ENCODE measurements at places on chromosomes 12 and 14. TPM values are rescaled to one million over a fixed set of nuclear protein-coding genes. Genes with fewer than 3 reads are reported as not detected.

Gene ENDOU
- total RNA-seq, result not detected

Gene TAS2R30
- not detected for total RNA-seq

Gene LAG3
- not detected for total RNA-seq

Gene DPPA3
- not detected for total RNA-seq

Gene EPYC
- 0.17 TPM for total RNA-seq

Gene SLC38A6
- total RNA-seq, result 27.7 TPM

Gene NR1H4
- total RNA-seq, result 0.10 TPM

Gene DAAM1
- 5.6 TPM for total RNA-seq

Gene LYZ
- total RNA-seq, result not detected

Gene DGKA
- total RNA-seq, result 21.7 TPM

Gene ZFHX2
- total RNA-seq, result 0.05 TPM

Gene KRT75
- 0.02 TPM for total RNA-seq

Gene TMEM132D
- total RNA-seq, result 0.05 TPM

Gene SLC41A2
- 21.3 TPM for total RNA-seq

Gene TAS2R8
- not detected for total RNA-seq

- DNase-seq, result no peak
These were observed 74.3 kb downstream of the LMO3 start for GRCh38 chr12:16531621-16532020.

DNA sequence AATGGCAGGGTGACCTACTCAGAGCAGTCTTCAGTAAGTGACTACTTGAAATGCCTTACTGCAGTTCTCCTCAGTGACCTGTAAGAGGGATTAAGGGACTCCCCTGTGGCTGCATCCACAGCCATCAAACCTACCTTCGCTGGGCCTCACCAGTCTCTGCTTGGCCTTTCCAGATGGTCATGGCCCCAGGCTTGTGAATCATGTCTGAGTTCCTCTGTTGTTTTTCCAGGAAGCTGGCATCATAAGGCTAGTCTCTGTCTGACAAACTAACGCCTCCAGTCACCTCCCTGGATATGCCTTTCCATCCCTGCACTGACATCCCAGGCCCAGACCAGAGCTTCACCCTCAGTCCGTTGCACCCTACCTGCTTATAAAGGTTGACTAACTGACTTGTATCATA lies 14.0 kb downstream of the RNASE2 start:
- peak; percentile 54 for DNase-seq

DNA sequence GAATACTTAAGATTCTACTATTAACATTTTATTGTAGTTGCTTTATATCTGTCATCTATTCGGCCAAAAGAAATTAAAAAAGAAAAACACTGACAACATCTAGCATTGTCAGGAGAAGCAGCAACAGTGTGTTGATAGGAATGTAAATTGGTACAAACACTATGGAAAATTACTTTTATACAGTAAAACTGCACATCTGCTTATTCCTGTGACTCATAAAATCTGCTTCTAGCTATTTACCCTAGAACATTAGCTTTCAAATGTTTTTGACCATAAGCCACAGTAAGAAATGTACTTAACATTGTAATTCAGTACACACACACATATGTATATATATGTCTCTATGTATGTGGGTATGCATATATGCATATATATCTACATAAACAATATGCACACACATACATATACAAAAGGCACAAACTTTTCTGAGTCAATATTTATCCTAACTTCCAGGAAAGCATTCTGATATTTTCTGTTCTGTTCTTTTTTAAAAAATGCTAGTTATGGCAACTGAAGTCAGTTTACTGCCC lies 278.9 kb upstream of the GARIN2 start:
- peak; percentile 7 for DNase-seq

GRCh38 chr12:104063712-104064030 lies 660 bp upstream of the HCFC2 start:
- peak; percentile 58 for DNase-seq

- DNase-seq, result no peak
These were observed 129.8 kb upstream of the TMEM132C start for GRCh38 chr12:128137140-128137539.

- DNase-seq, result no peak
These were observed 107.1 kb downstream of the DACT1 start for GRCh38 chr14:58744801-58745394.

GRCh38 chr12:131557078-131557709 lies 153.7 kb upstream of the SFSWAP start:
- no peak for DNase-seq

GRCh38 chr12:56599797-56600196 lies 30.3 kb downstream of the BAZ2A start:
- no peak for DNase-seq

- peak; percentile 95 for DNase-seq
These were observed 994.1 kb upstream of the TMEM132C start for GRCh38 chr12:127272864-127273263.

DNA sequence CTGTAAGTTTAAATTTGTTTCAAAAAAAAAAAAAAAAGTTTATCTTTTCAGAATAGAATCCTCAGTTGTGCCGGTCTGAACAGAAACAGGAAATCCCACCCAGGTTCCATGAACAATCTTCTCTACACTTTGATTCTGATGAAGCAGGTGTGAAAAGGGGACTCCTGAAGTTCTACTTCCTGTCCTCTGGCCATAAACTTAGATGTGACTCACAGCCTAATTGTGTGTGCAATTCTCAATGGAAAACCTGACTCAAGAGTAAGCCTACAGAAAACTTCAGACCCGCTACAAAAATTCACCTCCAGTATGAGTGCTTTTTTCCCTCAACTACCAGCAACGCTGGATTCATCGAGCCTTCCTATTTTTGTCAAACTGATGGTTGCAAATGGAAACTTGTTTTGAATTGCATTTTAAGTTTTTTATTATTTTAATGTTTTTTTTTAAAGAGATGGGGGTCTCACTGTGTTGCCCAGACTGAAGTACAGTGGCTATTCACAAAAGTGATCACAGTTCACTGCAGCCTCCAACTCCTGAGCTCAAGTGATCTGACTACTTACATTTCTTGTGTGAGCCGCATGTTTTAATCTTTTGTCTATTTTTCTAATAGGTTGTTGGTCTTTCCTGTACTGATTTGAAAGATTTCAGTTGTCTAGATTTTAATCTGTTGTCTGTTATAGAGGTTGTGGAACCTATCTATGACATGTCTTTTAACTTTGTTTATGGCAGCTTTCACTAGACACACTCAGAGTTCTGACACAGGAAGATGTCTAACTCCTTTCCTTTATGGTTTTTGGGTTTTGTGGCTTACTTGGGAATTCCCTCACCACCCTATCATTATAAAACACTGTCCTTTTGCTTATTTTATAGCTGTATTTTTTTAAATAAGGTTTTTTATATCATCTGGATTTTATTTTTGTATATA lies 37.6 kb downstream of the ATG14 start:
- DNase-seq, result peak; percentile 88

GRCh38 chr12:26686408-26686807 lies 146.6 kb downstream of the ITPR2 start:
- DNase-seq, result no peak

GRCh38 chr12:111249018-111249370 lies 119.9 kb downstream of the PHETA1 start:
- DNase-seq, result peak; percentile 39

DNA sequence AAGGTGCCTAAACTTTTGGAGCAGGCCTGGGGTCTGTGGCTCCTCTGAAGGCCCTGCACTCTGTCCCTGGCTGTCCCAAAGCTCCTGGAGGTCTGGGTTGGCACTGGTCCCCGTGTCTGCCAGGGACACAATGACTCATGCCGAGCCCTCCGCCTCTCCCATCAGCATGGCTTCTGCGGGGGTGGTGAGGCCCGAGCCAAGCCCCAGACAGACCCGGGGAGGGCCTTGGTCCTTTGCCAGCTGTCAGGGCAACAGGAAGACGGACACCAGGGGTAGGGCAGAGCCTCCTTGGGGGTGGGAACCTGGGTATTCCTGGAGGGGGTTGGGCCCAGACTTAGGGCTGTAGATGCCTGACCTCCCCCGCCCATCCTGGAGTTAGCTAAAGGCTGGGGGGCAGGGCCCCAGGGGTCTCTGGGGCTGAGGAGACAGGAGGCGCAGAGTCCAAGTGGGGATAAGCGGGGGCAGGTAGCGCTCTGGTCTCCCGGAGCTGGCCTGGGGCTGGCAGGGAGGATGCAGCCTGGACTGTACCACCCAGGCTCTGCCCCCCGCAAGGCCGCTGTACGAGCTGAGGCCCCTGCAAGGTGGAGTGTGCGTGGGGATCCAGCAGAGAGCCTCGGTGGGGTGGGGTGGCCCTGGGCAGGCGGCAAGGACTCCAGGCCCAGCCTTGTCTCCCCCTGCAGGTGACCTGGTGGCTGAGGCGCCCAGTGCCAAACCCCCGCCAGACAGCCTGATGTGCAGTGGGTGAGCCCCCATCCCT lies 16.4 kb upstream of the PUS1 start:
- peak; percentile 92 for DNase-seq

DNA sequence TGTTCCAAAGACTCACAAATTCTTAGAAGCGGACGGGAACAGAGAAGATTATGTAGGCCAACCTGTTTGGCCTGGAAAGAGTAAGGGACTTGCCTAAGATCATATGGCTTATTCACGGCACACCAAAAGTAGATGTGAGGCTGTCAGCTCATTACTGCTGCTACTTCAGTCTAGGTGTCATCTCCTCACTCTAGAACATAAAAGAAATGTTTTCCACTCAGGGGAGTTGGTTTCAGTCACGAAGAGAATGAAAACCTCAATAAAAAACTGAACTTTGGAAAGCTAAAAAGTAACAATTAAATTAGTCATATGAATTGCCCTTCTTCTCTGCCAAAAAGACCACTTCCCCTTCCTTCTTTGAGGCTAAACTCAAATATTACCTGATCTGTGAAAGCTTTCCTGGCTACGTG lies 658 bp upstream of the CEP128 start:
- DNase-seq, result peak; percentile 4

DNA sequence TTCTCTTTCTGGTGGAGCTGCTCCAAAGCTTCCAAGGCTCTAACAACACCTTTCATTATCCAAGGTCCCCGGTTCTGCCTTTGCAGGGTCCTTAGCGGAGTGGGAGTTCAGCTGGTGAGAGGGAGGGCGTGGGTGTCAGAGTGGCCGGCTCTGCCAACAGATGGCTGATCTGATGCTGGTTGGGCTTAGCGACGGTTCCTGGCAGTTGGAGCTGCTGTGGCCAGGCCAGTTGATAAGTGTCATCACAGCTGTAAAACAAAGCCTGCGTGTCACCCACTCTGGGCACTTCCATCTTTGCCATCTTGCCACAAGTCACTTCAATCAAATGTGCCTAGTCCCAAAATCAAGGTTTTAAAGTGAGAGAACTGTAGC lies 36.3 kb downstream of the RIN3 start:
- DNase-seq, result no peak

DNA sequence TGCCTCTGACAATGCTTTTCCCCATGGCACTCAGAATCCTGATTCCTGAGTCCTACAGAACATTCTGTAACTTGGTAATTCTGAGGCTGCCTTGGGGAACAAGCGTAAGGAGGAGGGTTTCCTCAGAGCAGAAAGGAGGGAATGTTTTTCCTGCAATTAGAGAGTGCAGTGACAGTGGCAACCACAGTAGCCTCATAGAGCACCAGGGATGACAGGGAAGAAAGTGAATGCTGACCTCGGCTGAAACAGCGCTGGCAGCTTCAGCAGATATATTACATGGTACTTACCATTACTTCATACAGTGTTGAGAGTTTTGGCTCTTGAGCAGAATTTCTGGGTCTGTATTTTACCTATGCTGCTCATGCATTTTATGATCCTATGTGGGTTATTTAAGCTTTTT lies 757.1 kb downstream of the NRXN3 start:
- no peak for DNase-seq

DNA sequence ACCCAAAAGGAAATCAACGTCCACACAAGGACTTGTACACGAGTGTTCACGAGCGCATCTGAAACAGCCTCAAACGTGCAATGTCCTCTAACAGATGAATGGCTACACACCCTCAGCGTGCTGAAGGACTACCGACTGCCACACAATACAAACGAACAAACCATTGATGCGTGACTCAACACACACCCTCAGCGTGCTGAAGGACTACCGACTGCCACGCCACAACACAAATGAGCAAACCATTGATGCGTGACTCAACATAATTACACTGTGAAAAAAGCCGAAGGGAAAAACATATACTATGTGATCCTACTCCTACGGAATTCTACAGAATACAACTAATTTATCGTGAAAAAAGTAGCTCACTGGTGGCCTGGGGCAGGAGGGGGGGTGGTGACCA lies 25.1 kb upstream of the BTBD6 start:
- no peak for DNase-seq

- DNase-seq, result no peak
These were observed 177.2 kb downstream of the KIF26A start for GRCh38 chr14:104315625-104316024.

DNA sequence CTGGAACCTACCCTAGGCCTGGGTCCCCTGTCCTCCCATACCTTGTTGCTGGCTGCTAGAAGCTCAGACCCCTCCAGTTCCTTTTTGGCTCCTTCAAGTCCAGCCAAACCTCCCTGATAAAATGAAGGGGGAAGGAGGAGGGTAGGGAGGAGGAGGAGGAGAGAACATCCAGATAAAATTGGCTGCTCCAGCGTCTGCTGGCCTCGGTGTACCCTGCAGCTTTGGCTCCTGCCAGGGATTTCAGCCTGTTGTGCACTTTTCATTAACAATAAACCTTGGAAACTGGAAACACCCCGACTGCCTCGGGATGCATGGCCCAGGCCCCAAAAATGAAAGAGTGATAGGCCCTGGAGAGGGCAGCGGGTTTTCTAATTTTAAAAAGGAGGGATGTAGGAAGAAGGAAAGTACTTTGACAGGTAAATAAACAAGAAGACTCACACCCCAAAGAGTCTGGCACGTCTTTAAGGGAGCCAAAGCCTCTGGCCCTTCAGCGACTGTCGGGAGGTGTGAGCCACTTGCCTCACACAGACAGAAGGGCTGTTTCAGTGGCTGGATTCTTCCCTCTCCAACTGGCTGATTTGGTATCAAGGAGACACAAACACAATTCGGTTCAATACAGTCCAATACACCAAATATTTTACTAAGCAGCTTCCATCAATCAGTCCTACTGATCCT lies 49.8 kb downstream of the NUAK1 start:
- no peak for DNase-seq

Measured in M059J (cell line).